ENCODE measurements at places on chromosomes 1 and 21. TPM values are rescaled to one million over a fixed set of nuclear protein-coding genes. Genes with fewer than 3 reads are reported as not detected.

Gene CSMD2
- 2.4 TPM for total RNA-seq

GRCh38 chr1:40948741-40949443, 30.6 kb upstream of the CTPS1 start:
- peak; percentile 67 for DNase-seq
- no peaks in the 10 kb centered on the region for H3K36me3 ChIP-seq
- no peak overlapping the region for H3K4me3 ChIP-seq

- DNase-seq, result no peak
- peak overlapping the region; percentile 70 for H3K4me3 ChIP-seq
- H3K27ac ChIP-seq, result no peak overlapping the region
- H3K27me3 ChIP-seq, result no peaks in the 10 kb centered on the region
Observed at GRCh38 chr1:200741551-200742207, 3.0 kb downstream of the CAMSAP2 start.

DNA sequence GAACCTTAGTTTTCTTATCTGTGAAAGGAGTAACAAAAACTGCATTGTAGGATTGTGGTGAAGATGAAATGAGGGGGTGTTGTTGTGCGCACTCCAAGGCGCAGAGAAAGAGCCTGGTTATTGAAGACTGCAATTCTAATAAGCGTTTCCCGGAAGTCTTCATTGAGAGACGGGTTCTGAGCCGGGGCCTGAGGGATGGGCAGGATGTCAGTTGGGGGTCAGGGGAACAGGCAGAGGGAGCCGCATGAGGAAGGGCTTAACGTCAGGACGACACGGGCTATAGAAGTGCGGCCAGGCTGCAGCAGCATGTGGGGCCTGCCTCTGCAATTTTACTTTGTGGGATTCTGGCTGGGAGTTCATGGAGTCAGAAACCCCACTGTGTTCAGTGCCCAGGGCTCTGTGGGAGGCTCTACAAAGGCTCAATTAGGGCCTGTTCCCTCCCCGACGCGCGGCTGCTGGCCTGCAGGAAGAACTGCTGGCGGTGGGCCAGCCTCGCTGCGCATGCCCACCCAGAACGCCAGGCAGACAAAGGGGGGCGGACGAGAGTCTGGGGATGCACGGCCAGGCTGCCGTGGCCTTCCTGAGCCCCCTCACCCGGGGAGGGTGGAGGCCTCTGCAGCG, 20.7 kb downstream of the TRIM62 start:
- no peaks in the 10 kb centered on the region for H3K27me3 ChIP-seq
- H3K4me1 ChIP-seq, result no peaks in the 10 kb centered on the region
- DNase-seq, result peak; percentile 85
- H3K4me3 ChIP-seq, result no peak overlapping the region
- H3K27ac ChIP-seq, result no peak overlapping the region

DNA sequence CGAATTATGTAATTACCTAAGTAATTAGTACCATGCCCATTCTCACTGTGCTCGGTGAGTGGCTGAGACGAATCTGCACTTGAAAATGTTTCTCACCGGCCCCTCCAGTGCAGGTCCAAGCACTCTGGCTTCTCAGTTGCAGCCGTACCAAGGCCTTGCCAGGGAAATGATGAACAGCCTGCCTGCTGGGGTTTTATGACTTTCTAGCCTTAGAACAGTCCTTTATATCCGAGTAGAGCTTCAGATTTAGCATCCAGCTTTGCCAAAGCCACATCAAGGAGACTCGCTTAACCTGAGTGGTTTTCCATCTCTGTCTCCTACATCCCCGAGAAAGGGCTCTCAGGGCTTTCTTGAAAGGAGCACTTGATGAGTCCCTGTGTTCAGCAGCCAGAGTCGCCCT, 83.4 kb downstream of the GREM2 start:
- H3K27ac ChIP-seq, result no peak overlapping the region
- H3K36me3 ChIP-seq, result no peaks in the 10 kb centered on the region
- no peak overlapping the region for H3K4me3 ChIP-seq
- no peaks in the 10 kb centered on the region for H3K27me3 ChIP-seq
- DNase-seq, result no peak

- no peaks in the 10 kb centered on the region for H3K27me3 ChIP-seq
- no peak overlapping the region for H3K4me3 ChIP-seq
- no peak overlapping the region for H3K27ac ChIP-seq
- no peak for DNase-seq
- H3K36me3 ChIP-seq, result no peaks in the 10 kb centered on the region
- H3K4me1 ChIP-seq, result no peaks in the 10 kb centered on the region
Observed at GRCh38 chr1:161357073-161357472, 10.6 kb downstream of the CFAP126 start.

DNA sequence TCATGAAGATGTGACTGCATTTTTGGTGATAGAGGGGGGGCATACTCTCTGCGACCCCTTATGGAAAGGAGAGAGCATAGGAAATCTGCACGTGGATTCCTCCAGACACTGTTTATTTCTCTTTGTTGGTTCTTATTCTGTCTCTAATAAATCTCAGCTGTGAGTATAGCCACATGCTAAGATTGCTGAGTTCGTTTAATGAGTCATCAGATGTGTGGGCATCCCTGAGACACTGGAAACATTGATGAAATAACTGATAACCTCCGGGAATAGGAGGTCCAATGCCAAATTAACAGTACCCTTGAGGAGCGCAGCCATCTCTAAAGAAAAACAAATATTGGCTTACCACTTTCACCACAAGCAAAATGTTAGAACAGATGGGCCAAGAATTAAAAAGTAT, 880.2 kb upstream of the NEGR1 start:
- H3K27ac ChIP-seq, result no peak overlapping the region
- H3K36me3 ChIP-seq, result no peaks in the 10 kb centered on the region
- H3K4me3 ChIP-seq, result no peak overlapping the region
- DNase-seq, result no peak
- no peaks in the 10 kb centered on the region for H3K27me3 ChIP-seq

DNA sequence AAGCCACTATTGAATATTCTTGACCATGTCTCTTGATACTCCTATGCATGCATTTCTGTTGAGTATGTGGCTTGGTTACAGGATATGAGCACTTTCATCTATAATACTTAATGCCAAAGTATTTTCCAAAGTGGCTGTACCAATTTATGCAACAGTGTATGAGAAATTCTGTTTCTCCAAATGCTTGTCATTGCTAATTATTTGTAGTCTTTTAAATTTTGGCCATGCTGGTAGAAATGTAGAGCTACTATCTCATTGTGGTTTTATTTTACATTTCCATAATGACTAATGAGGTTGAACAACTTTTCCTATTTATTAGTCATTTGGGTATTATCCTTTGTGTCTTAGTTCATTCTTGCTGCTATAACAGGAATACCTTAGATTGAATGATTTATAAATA, 71.4 kb upstream of the TSPAN2 start:
- H3K27ac ChIP-seq, result no peak overlapping the region
- no peak for DNase-seq
- no peak overlapping the region for H3K4me3 ChIP-seq

DNA sequence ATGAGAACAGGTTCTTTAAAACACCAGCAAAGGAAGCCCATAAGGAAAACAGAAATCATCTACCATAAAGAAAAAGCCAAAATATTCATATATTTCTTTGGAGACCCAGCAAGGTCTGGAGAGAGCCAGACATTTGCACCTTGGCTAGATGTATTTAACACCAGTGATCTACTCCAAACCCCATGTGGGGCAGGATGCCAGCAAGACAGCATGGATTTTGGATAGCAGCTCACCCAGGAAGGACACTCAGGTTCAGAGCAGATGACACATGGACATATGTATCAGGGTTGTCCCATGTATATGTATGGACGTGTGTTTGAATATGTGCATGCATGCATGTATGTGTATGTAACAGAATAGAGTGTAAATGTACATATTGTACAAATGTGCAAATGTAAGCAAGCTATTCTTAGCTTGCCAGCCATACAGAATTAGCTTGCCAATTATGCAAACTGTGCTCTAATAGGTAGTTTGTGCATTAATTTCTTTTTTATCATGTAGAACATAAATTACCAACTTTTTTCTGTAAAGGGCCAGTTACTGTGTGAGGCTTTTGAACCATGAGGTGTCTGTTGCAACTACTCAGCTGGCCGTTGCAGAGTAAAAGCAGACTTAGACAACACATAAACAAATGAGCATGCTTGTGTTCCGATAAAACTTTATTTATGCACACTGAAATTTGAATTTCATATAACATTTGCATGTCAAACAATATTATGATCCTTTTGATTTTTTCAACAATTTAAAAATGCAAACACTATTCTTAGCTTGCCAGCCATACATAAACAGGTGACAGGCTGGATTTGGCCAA, 73.5 kb upstream of the KAZN start:
- no peak overlapping the region for H3K4me3 ChIP-seq
- H3K27ac ChIP-seq, result no peak overlapping the region
- DNase-seq, result no peak
- no peaks in the 10 kb centered on the region for H3K27me3 ChIP-seq

Gene SLAMF8
- 8.0 TPM for total RNA-seq

Gene DCST2
- total RNA-seq, result 1.8 TPM

GRCh38 chr1:185317886-185318310, 855 bp upstream of the IVNS1ABP start:
- H3K36me3 ChIP-seq, result no peaks in the 10 kb centered on the region
- H3K4me3 ChIP-seq, result peak overlapping the region; percentile 64
- no peak for DNase-seq
- no peaks in the 10 kb centered on the region for H3K27me3 ChIP-seq
- no peak overlapping the region for H3K27ac ChIP-seq

GRCh38 chr1:50894340-50894739, 65.7 kb downstream of the FAF1 start:
- no peaks in the 10 kb centered on the region for H3K36me3 ChIP-seq
- H3K27ac ChIP-seq, result no peak overlapping the region
- no peaks in the 10 kb centered on the region for H3K4me1 ChIP-seq

DNA sequence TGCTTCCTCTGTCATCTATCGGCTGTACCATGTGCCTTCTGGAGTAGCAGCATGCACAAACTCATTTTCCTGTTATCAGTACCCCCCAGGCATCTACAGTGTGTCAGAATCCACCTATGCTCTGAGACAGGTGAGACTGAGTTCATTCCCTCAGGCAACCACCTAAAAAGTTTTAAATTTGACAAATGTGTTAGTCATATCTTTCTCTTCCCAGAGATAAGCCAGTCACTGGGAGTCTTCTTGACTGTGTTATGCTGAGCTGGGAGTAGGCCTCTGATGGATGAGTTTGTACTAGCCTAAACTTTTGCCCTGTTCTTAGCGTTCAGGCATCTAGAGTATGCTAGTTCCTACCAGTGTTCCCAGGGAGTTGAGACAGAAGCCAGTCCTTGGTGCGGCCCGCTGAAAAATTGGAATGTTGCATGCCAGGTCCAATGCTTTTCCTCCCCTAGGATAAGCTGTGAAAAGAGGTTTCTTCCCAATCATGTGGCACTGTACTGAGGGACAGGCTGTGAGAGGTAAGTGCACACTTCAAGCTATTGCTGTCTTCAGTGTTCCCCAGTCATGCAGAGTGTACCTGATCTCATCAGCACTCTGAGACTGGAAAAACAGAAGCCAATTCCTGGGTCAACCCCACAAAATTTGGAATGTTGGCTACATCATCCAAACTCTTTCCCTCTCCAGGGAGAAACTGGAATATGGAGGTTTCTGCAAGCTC, 1202.3 kb downstream of the NCAM2 start:
- no peaks in the 10 kb centered on the region for H3K4me1 ChIP-seq
- H3K36me3 ChIP-seq, result no peaks in the 10 kb centered on the region
- H3K27ac ChIP-seq, result no peak overlapping the region
- H3K4me3 ChIP-seq, result no peak overlapping the region

Gene IL10
- total RNA-seq, result 12.6 TPM

DNA sequence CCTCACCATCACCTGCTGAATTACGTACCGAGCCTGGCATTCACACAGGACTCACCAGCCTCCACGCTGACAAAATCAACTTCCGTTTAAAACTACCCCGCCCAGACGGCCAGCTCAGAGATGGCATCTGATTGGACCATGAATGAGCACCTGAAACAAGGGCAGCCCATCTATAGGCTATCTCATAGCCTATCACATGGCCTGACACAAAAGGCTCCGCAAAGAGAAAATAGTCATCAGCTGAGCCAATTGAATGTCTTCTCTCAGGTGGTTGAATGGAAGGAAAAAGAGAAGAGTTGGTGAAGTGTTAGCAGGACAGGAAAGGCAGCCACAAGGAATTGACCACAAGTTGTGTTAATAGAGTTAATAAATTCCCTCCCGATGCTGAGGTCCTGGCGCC, 50.6 kb upstream of the ZC3H12A start:
- no peaks in the 10 kb centered on the region for H3K36me3 ChIP-seq
- H3K4me3 ChIP-seq, result no peak overlapping the region
- no peak for DNase-seq
- no peaks in the 10 kb centered on the region for H3K27me3 ChIP-seq
- H3K27ac ChIP-seq, result no peak overlapping the region

- H3K27ac ChIP-seq, result no peak overlapping the region
- no peaks in the 10 kb centered on the region for H3K27me3 ChIP-seq
- H3K4me3 ChIP-seq, result no peak overlapping the region
- no peaks in the 10 kb centered on the region for H3K4me1 ChIP-seq
- no peak for DNase-seq
- no peaks in the 10 kb centered on the region for H3K36me3 ChIP-seq
Observed at GRCh38 chr1:167538657-167539056, 14.9 kb downstream of the CREG1 start.

GRCh38 chr1:14535619-14536355, 62.7 kb upstream of the KAZN start:
- no peaks in the 10 kb centered on the region for H3K4me1 ChIP-seq
- no peak overlapping the region for H3K27ac ChIP-seq
- H3K4me3 ChIP-seq, result no peak overlapping the region
- no peaks in the 10 kb centered on the region for H3K36me3 ChIP-seq

- no peak overlapping the region for H3K4me3 ChIP-seq
- H3K36me3 ChIP-seq, result no peaks in the 10 kb centered on the region
- no peaks in the 10 kb centered on the region for H3K27me3 ChIP-seq
Observed at GRCh38 chr1:234668577-234668955, 58.6 kb upstream of the IRF2BP2 start.

GRCh38 chr1:15704526-15705183, 20.5 kb downstream of the PLEKHM2 start:
- H3K27ac ChIP-seq, result peak overlapping the region; percentile 69
- H3K27me3 ChIP-seq, result no peaks in the 10 kb centered on the region
- no peak overlapping the region for H3K4me3 ChIP-seq
- no peak for DNase-seq

Gene TAS1R3
- 0.36 TPM for total RNA-seq

Gene MPL
- 0.18 TPM for total RNA-seq

DNA sequence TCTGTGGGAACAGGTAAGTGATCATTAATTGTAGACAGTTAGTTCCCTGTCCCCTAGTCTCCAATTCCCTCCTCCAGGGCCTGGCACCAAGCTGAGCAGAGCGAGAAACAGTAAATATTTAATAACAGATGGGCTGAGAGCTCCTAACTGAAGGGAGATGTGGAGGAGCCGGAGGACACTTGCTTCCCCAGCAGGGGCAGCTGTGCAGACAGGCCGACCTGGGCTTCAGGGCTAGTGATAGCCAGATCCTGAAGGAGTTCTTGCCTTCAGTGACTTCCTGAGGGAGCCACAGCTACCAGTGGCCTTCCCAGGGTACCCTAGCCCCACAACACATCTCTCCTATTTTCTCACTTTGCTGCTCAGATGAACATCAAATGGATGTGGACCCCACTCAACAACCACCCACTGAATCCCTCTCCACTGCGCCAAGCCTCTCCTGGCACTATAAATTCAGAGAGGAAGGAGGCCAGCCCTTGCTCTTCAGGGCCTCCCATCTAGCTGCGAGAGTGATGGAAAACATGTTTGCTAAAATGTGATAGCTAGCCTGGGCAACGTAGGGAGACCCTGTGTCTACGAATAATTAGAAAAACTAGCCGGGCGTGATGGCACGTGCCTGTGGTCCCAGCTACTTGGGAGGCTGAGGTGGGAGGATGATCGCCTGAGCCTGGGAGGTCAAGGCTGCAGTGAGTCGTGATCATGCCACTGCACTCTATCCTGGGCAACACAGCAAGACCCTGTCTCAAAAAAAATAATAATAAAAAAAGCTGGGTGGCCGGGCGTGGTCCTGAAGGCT, 26.9 kb upstream of the SYNC start:
- H3K27ac ChIP-seq, result no peak overlapping the region
- no peak for DNase-seq
- H3K27me3 ChIP-seq, result no peaks in the 10 kb centered on the region
- H3K4me1 ChIP-seq, result no peaks in the 10 kb centered on the region
